ENCODE measurements at places on chromosomes 13 and 19. TPM values are rescaled to one million over a fixed set of nuclear protein-coding genes. Genes with fewer than 3 reads are reported as not detected.

DNA sequence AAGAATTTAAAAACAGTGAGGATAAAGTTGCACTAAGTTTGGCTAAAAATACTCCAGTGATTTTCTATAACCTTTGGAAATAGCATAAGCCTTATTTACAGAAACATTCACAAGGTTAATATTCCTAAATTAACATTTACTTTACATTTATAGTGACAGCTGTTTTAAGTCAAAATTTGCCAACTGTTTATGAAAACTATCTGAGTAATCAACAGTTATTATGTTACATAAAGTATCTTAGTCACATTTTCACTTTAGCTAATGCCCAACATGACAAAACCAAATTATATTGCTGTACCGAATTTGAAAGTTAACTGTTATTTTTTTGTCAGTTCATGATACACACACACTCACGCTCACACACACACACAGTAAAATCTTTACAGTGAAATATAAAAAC, 1.2 kb downstream of the TNFRSF19 start:
- no peak for DNase-seq
- peak overlapping the region; percentile 82 for H3K4me3 ChIP-seq
- no peaks in the 10 kb centered on the region for H3K36me3 ChIP-seq
- H3K4me1 ChIP-seq, result peaks cover 25% of the 10 kb centered on the region
- H3K27me3 ChIP-seq, result no peaks in the 10 kb centered on the region

DNA sequence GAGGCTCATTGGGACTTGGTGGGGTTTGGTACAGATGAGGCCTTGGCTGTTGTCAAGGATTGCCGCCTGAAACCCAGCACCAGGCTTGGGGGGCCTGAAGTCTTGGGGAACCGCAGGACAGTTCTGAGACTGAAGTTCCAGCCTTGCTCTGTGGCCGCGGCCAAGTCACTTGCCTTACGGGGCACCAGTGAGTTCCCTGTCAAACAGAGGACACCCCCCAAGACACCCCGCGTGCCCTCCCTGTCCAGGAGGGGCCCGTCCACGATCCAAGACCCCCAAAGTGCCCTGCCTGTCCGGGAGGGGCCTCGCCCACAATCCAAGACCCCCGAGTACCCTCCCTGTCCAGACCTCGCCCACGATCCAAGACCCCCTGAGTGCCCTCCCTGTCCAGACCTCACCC, 2.5 kb downstream of the CDC34 start:
- H3K36me3 ChIP-seq, result peaks cover 23% of the 10 kb centered on the region
- peaks cover 9% of the 10 kb centered on the region for H3K4me1 ChIP-seq
- DNase-seq, result no peak

DNA sequence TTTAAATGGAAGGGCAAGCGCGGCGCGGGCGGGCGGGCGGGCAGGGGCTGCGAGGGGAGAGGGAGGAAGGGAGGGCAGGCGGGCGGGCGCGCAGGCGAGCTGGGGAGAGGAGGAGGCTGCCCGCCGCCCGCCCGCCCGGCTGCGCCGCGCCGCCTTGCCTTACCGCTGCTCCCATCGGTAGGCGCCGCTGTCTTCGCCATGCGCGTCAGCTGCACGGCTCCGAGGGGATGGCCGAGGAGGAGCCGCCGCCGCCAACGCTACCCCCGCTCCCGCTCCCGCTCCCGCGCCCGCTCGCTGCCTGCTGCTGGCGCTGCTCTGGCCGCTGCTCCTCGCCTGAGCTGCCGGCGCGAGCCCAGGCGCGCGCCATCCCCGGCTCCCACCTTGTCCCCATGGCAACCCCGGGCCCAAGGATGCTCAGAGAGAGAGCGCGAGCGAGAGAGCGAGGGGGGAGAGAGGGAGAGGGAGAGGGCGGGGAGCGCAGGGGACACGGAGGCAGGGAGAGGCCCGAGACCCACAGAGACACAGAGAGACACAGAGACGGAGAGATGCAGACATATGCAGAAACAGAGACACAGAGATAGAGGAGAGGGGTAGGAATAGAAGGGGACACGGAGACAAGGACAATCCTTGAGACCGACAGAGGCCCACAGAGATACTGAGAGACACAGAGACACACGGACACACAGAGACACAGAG, 40.3 kb downstream of the DEDD2 start:
- no peaks in the 10 kb centered on the region for H3K36me3 ChIP-seq
- H3K27ac ChIP-seq, result no peak overlapping the region
- peaks cover 5% of the 10 kb centered on the region for H3K4me1 ChIP-seq

DNA sequence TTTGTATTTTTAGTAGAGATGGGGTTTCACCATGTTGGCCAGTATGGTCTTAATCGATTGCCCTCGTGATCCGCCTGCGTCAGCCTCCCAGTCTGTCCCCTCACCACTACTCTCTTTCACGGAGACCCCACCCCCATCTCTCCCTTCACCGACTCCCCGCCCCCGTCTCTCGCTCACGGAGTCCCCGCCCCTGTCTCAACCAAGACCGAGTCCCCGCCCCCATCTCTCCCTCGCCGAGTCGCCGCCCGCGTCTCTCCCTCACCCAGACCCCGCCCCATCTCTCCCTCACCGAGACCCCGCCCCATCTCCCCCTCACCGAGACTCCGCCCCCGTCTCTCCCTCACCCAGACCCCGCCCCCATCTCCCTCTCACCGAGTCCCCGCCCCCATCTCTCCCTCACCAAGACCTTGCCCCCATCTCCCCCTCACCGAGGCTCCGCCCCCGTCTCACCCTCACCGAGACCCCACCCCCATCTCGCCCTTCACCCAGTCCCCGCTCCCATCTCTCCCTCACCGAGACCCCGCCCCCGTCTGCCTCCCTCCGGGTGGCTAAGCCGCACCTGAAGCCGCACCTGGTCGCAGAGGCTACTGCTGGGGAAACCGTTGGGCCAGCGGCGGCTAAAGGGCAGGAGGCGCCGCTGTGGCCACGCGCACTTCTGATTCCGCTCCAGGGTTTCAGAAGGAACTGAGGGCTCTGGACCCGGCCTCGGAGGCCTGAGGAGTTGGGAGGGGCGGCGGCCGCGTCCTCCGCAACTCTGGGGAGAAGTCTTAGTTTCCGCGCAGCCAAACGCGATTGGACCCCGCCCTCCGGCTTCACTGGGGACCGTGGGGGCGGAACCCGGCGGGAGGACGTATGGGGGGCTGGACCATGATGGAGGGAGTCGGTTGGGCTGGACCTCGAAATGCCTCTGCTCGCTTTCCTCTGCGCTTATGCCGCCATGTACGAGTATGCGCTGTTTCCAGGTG, 17.1 kb upstream of the ZNF846 start:
- H3K27me3 ChIP-seq, result no peaks in the 10 kb centered on the region
- peaks cover 36% of the 10 kb centered on the region for H3K4me1 ChIP-seq
- peak overlapping the region; percentile 77 for H3K4me3 ChIP-seq
- DNase-seq, result peak; percentile 98
- no peaks in the 10 kb centered on the region for H3K36me3 ChIP-seq
- H3K27ac ChIP-seq, result peak overlapping the region; percentile 88

The ZNF471 gene
- 1.7 TPM for total RNA-seq

The COX6B2 gene
- not detected for total RNA-seq
